PC-9 (cell line): ENCODE measurements at places on chromosomes 4 and X.

DNA sequence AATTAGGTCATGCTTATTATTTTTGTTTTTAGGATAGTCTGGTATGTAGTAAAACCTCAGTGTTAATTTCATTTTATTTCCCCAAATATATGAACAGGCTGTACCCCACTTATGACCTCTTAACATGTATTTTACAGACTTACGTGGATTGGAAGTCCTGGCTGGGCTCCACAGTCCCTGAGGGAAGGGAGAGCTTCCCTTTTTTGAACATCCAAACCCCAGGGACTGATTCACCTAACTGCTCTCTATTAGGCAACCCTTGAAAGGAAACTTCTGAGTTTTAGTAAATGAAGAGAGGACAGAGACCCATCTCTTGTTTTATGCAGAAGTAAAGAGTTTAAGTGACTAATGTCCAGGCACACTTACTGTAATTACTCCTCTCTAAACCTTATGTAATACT lies 233.1 kb upstream of the SPRY1 start:
- no peak for DNase-seq

GRCh38 chrX:131675596-131676194 lies 131.8 kb downstream of the OR13H1 start:
- DNase-seq = no peak

GRCh38 chr4:138967313-138967712 lies 48.3 kb upstream of the NOCT start:
- DNase-seq = peak; percentile 46

GRCh38 chrX:68942104-68942503 lies 113.3 kb downstream of the EFNB1 start:
- no peak for DNase-seq

DNA sequence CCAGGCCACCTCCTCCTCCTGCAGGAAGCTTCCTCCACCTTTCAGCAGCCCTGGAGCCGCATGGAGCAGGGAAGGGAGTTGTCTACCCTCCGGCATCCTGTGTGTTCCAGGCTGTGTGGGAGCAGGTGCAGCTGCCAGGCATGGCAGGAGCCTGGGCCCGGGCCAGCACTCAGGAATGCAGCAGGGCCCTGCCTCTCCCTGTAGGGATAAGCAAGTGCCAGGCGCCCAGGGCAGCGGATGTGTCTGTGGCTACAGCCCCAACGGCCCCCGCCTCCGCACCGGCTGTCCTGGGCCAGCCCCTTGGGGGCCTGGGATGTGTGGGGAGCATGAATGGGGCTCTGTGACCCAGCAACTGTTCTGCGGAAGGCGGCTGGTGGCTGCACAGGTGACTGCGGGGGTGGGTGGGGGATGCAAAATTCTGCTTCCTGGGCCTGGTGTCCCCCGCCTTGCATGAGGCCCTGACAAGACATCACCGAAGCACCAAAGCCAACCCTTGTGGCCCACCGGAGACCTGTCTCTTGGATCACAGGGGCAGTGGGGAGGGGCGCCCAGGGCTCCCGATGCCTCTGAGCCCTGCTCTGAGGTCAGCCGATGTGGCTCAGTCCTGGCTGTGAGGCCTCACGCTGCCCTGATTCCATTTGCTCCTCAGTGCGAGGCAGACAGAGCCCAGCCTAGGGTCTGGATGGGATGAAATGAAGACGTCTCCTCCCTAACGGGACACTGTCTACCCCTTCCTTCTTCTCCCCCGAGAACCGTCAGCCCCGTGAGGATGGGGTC lies 1.4 kb upstream of the DOK7 start:
- DNase-seq = peak; percentile 96
